RCC 7860 (cell line): ENCODE measurements at places on chromosomes 2 and 18.

DNA sequence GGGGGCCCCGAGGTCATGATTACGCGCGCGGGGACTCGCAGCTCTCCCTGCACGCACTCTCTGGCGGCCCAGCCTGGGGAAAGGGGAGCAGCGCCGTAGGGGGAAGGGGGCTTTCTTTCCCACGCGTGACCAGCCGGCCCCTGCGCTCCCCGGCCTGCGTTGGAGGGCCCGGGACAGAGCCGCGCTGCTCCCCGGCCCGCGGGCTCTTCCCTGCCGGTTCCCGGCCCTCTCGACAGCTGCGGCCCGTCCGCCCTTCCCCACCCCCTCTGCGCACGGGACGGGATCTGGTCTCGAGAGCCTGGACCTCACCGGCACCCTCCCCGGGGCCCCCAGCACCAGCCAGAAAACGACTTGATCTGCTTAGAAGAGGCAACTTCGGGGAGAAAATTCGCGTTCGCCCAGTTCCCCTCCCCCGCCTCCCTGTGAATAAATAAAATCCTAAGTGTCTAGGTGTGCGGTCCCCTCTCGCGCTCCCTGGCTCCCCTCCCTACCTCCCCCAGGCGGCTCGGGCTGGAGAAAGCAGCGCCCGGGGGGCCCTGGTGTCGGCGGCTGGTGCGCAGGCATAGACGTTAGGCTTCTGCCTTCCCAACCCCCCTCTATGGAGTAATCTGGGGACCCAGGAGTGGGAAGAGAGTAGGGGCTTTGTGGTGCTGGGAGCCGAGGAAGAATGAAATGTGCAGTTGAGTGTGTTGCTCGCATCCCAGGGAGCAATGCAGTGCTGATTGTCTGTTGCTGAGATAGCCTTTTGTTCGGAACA, 803 bp upstream of the FIGN start:
- DNase-seq = peak; percentile 41

DNA sequence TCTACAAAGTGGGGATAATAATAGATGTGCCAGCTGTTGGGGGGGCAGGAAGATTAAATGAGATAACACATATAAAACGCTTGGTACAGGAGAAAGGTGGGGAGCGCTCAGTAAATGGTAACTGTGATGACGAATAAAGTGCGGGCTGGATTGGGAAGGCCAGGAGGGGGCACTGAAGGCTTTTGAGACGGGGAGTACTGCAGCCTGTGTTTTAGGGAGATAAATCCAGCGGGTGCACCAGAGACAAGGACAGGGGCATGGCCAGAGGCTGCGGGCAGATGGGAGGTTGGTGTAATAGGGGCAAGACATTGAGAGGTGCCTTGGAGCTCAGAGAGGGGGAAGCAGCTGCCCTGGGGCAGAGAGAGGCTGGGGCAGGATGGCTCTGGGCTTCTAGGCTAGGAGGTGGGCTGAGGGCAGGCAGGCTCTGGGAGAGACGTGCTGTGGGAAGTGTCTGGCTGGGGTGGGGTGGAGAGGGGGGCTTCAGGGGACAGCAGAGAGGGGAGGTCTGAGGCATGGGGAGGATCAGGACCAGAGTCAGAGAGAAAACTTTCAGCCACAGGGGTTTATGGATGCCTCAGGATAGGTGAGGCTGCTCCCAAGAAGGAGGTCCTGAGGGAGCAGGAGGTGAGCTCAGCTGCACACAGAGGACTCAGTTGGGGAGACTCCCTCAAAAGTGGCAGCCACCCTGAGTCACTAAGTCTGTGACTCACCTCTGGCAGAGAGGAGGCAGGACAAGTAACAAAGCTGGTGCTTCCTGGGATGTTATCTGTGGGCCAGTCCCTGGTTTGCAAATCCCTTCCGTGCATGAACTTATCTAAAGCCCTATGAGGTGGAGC, 18.8 kb downstream of the TEX44 start:
- peak; percentile 89 for DNase-seq

DNA sequence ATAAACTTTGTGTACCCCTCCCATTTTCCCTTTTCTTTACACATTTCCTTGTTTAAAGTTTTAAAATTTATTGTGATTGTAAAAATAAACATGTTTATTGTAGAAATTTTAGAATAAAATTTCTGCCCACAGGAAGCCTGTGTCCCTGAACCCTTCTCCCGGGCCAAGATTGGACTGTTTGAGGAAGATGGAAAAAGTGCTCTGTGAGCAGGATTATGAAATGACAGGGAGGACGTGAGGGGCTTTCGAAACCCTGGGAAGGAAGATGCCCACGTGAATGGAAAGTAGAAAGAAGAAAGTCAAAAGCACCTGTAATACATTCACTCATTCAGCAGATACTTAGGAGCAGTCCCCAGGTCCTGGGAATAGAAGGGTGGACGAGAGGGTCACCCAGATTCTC, 25.4 kb upstream of the ATOH8 start:
- DNase-seq = no peak

GRCh38 chr2:99862566-99862965, 279.8 kb downstream of the AFF3 start:
- no peak for DNase-seq

DNA sequence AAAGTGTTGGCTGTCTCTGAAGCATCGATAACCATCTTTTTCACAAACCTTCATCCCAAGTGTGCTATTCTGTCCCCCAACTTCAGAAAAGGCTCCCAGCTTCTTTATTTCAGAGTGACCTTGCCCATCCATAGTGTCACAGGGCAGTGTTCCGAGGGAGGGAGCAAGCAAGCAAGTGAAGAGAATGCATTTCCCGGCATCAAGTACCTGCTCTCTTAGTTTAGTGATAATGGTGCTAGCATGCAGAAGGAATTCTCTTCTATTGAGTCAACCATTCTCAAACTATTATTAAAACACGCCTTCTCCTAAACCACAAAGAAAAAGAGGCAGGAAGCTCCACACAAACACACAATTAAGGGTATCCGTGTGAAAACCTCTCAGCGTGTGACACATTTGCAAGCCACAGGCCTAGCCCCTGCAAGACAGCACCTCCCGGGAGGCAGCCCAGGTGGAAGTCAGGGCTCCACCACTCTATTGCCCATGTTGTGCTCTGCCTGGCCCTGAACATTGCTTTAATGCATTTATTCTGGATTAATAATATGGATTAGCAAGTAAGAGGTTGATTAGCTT, 504.9 kb downstream of the GALR1 start:
- no peak for DNase-seq

DNA sequence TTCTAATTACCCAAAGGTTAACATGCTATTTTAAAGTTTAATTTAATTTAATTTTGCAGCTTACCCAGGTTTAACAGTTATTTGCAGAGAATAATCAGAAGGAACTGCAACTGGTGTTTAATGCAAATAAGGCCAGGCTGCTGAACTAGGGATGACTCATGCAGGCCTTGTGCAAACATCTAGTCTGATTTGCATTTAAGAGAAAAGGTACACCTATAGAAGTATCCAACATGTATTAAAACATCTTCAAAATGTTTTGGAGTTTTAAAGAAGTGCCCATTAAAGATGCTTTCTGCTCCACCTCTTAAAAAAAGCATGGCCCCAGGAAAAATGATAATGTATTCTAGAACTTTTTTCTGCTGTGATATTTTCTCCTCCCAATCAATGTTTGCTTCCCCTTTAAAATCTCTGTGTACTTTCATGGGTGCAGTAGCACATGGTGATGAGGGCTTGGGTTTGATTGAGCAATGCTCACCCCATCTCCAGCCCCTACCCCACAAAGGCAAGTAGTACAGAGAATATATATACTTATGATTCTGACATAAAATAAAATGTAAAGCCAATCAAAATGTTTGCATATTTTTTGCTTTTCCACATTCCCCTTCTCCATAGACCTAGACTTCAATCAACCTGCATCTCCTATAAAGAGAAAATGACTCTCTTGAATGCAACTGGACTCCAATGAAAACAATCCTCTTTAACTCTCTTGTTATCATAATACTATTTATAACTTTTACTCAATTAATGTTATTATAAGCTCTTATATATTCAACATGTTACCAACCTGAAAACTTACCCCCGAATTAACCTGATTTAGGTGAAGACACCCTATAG, 54.1 kb downstream of the ATP8B1 start:
- no peak for DNase-seq

DNA sequence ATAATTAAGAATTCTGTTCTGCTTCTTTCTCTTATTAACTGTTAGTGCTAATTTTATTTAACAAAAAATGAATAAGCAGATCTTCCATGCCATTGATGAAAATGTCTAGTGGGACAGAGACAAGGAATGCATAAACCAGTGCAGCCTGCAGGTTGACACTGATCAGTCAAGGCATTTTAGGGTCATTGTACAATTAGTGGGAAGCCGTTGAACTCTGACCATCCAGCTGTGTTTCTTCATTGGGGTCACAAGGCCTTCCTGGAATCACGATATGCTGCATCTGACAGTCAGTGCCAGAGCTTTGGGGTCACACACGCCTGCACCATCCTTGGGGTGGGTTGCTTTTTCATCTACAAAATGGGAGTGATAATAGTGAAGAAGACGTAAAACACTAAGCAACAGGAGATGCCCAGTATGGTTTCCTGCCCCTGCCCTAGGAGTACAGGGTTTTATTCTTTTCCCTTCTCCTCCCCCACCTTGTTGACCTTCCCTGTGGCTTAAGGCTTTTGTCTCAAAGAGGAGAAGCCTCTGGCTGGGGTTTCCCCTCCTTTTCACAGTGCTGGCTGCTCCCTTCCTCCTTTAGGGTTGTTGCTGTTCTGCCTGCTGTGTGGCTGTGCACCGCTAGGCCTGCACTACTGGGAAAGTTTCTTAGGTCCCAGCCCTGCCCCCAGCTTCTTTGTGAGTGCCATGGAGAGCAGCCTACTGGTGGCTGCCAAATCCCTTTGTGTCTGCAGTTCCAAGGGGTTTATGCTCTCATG, 245.6 kb downstream of the TPGS2 start:
- DNase-seq = peak; percentile 16

- DNase-seq = no peak
Measured at GRCh38 chr2:150232871-150233270, 254.6 kb downstream of the RND3 start.

- no peak for DNase-seq
Measured at GRCh38 chr2:240399419-240400324, 35.8 kb upstream of the GPC1 start.

DNA sequence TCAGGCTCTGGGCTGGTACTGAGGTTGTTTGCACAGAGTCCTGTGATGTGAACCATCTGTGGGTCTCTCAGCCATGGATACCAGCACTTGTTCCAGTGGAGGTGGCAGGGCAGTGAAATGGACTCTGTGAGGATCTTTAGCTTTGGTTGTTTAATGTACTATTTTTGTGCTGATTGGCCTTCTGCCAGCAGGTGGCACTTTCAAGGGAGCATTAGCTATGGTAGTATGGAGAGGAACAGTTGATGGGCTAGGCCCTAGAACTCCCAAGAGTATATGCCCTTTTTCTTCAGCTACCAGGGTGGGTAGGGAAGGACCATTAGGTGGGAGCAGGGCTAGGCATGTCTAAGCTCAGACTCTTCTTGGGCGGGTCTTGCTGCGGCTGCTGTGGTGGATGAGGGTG, 257.0 kb upstream of the GYPC start:
- no peak for DNase-seq

GRCh38 chr2:150413366-150413765, 74.1 kb downstream of the RND3 start:
- no peak for DNase-seq

DNA sequence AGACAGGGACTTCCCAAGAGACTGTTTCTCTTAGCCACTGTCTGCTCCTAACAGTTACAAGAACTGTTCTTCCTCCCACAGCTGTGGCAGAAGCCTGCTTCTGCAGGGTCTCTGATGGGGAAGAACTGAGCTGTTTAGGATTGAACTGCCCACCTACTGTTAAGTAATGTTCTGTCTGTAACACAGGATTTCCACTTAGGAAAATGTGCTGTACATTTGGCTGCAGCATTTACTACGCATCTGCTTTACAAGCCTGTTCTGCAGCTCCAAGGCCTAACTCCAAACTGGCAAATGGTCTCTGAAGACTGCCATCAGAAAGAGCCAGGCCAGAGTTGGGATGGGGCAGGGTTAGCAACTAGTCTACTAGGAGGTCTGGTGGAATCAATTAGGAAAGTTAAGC, 87.8 kb upstream of the UPP2 start:
- no peak for DNase-seq

GRCh38 chr2:188811522-188811921, 162.7 kb upstream of the COL3A1 start:
- peak; percentile 10 for DNase-seq

DNA sequence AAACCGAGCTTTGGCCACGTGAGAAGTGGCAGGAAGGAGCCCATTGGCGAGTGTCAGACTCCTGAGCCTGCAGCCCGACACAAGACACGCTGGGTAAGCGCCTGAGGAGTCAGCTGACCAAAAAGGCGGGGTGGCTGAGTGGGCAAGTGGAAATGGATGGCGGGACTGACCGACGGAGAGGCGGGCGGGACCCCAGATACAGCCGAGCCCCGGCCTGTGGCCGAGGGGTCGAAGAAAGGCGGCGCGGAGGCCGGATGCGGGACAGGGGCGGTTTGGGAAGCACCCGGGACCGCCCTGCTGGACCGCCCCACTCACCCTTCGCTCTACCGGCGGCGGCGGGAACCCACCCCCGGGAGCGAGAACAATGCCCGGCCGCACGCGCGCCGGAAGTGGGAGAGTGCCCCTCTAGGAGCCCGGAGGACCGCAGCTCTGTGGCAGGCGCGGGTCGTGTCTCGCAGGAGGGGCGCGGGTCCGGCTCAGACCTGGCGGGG, 22.8 kb downstream of the ZSCAN30 start:
- DNase-seq = no peak

- no peak for DNase-seq
Measured at GRCh38 chr2:729376-729861, 52.2 kb upstream of the TMEM18 start.

- DNase-seq = no peak
Measured at GRCh38 chr18:34623557-34623956, 86.5 kb upstream of the DTNA start.

DNA sequence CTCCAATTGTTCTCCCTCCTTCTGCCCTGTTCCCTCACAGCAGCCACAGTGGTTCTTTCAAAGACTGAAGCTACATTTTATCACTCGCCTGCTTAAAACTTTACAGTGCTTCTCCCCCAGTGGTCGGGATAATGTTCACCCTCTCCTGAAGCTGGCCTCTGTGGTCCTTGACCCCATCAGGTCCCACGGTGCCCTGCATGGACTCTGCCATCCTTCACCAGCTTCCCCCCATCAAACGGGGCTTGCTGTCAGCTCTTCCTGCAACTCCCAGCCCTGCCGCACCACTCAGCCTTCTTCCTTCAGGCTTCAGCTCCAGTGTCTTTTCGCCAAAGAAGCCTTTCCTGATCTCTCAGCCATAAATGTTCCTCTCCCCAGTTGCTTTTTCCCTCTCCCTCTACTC, 118.1 kb downstream of the NEDD4L start:
- no peak for DNase-seq

- no peak for DNase-seq
Measured at GRCh38 chr2:96884299-96885094, 14.6 kb upstream of the SEMA4C start.
